ENCODE measurements at places on chromosomes 16 and 17.
A peak's percentile ranks its signal among the peaks of the same experiment; 100 is the strongest.

DNA sequence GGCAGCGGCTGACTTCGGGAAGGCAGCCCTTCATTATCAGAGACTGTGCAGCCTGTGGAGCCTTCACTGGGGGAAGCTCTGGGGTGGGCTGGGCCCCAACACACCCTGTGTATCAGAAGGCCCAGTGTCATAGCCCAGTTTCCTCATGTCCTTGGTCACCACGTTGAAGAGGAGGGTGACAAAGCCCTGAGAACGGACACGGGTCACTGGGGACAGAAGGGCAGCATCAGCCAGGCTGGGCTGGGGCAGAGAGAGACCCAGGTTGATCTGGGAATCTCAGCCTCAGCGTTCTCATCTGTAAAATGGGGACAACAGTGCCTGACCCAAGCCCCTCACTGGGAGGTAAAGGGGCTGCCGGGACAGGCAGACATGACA, 19.3 kb downstream of the B9D1 start:
- peak; percentile 1 for DNase-seq

- no peak for DNase-seq
Measured at GRCh38 chr16:66335704-66336329, 30.7 kb upstream of the CDH5 start.

DNA sequence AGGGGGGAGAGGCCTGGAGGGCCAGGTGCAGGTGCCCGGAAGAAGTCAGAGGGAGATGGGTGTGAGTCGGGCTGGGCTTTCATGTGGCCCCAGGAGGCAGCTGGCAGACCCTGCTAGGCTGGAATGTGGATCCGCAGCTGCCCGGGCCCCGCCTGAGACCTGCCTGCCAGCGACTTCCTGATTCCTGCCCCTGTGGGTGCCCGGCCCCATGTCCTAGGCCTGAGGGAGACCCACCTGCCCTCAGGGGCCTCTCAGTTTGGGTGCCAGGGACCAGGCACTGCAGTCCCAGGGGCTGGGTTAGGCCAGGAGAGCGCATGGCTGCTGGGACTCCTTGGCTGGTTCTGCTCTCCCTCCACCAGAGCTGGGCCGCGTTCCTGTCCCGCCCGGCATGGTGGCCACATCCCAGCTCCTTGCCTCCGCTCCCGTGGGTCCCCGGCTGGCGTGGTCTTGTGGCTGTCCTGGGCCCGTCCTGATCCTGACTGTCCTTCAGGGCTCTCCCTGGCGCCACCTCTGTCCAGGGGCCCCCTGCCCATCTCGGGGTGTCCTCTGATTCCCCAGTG, 22.1 kb upstream of the SPNS2 start:
- no peak for DNase-seq

DNA sequence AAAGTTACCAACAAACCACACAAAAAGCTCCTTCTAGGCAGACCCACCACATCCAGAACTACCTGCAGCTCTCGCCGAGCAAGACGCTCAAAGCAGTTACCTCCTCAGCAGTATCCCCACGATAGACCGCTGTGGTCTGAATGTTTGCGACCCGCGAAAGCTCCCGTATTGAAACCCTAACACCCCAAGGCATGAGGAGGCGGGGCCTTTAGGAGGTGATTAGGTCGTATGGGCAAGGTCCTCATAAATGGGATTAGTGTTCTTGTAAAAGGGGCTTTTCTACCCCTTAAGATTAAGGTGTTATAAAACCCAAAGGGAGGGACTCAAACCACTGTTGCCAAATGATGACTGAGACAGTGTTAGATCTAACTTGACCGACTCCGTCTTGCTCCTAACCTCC, 19.0 kb upstream of the RPH3AL start:
- DNase-seq, result no peak

DNA sequence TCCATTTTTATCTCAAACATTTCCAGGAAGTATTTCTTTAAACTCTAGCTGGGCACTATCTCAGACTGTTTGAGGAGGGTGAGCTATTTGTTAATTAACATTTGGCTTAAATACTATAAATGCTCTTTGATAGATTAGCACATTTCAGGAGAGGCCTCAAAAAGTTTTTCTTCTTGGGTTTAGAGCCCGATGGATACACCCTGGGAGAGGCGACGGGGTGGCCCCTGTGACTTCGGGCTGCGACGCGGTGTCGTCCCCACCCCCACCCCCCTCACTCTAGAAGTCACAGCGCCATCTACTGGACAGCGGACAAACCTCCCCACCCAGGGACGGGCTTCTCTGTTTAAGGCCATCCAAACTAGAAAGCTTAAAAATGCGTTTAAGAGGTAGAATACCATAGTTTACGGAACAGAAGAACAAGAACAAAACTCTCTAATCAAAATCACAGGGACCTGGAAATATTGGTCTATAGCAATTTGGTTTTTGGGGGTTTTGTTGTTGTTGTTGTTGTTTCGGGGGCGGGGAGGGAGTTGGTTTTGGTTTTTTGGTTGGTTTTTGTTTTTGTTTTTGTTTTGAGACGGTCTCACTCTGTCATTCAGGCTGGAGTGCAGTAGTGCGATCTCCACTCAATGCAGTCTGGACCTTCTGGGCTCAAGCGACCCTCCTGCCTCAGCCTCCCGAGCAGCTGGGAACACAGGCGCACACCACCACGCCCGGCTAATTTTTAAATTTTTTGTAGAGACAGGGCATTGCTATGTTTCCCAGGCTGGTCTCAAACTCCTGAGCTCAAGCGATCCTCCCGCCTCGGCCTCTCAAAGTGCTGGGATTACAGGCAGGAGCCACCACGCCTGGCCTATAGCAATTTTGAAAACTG, 254.4 kb downstream of the C16orf95 start:
- DNase-seq, result peak; percentile 59

- DNase-seq, result no peak
Measured at GRCh38 chr17:80032614-80033171, 3.0 kb downstream of the TBC1D16 start.

- DNase-seq, result no peak
Measured at GRCh38 chr17:60941028-60941427, 263.4 kb downstream of the BCAS3 start.

- no peak for DNase-seq
Measured at GRCh38 chr17:59513934-59514841, 51.2 kb upstream of the DHX40 start.

GRCh38 chr16:83402967-83403366, 404.8 kb upstream of the HSBP1 start:
- no peak for DNase-seq

DNA sequence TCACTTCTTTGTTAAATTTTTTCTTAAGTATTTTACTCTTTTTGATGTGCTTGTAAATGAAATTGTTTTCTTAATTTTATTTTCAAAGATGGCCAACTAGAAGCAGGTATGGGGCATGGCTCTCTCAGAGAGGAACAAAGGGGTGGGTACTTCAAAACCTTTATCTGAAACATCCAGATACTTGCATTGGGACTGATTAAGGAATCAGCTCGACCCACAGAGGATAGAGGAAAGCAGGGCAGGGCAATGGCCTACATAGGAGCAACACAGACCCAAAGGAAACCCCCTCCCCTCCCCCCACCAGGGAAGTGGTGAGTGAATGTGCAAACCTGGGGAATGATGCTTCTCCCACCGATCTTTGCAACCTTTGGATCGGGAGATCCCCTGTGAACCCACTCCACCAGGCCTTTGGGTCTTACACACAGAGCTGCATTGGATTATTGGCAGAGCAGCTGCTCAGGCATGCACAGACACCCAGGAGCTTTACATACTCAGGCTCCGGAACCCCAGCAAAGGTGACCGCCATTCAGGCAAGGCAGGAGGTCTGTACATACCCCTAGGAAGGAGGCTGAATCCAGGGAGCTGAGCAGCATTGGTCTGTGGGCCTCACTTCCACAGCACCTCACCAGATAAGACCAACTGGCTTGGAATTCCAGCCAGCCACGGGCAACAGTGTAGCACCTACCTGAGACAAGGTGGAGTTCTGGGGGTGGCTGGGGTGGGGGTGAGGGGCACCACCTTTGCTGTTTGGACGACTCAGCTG, 3.0 kb upstream of the CCR7 start:
- no peak for DNase-seq

- no peak for DNase-seq
Measured at GRCh38 chr17:64358261-64358788, 32.3 kb downstream of the PECAM1 start.

DNA sequence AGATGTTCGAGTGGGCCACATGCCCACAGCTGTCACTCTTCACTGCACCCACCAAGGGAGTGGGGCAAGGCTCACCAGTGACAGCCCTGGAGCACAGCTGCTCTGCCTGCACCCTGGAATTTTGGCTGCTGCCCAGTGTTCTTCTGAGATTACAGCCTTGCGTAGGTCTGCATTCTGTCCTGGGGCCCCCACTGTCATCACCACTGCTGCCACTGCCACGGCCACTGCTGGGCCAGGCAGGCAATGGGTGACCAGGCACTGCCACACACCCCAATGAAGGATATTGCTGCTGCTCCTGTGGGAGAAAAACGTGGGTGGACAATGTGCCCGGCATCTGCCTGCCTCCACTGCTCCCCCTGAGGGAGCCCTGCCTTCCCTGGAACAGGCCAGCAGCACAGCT, 1717.0 kb downstream of the TP53TG3F start:
- no peak for DNase-seq

DNA sequence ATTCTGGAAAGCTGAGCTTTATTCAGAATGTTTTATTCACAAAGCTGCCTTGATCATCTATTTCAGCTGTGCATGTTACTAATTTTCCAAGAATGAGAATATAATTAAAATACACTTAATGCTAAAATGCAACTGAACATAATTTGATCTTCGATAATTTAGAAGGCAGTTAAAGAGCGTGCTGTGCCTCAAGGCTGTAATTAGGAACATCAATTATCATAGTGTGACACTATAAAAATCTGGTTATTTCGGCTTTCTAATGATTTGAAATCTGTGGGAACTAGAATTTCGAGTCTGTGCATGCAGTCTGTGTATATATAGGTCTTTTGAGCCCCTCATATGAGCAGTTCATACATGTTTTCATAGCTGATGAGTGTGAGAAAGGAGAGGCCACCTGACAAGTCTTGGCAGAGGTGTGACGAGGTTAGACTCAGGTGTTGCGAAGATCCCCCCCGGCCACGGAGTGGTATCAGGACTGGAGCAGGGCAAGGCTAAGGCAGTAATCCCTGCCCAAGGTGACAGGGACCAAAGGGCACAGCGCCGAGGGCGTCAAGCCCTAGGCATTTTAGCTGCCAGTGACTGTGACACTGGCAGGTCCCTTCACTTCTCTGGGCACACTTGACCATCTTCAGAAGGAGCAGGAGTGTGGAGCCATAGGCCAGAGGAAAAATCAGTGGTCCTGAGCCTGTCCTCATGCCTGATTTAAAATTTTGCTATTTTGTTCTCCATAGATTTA, 328.5 kb downstream of the SNX29 start:
- no peak for DNase-seq

GRCh38 chr17:50288306-50288705, 14.0 kb downstream of the TMEM92 start:
- no peak for DNase-seq

- DNase-seq, result peak; percentile 95
Measured at GRCh38 chr17:28902819-28903545, at the start of gene DHRS13. Gene DHRS13, minus strand, starts transcription at chr17:28903079. Its CDS starts 135 bp downstream, at chr17:28902944.

DNA sequence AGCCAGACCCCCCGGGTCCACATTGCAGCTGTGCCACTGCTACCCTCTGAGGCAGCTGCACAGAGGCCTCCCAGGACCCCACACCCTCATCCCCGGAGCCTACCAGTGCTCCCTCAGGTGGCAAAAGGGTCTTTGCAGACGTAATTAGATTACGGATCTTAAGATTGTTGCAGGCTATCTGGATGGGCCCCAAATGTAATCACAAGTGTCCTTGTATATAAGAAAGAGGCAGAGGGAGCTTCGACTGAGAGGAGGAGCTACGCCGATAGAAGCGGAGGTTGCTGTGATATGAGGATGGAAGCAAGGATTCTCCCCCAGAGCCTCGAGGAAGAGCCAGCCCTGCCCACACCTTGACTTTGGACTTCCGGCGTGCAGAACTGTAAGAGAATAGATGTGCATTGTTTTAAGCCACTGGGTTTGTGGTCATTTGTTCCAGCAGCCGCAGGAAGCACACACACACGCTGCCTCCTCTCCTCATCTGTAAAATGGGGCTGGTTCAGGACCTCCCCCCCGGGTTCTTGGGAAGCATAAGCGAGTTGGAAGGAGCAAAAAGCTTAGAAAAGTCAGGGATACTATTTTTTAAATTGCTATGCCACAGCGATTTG, 10.5 kb upstream of the RAI1 start:
- DNase-seq, result no peak

- DNase-seq, result no peak
Measured at GRCh38 chr16:61836804-61837393, 199.3 kb downstream of the CDH8 start.

- DNase-seq, result no peak
Measured at GRCh38 chr16:12349936-12350850, 373.7 kb downstream of the SNX29 start.

- DNase-seq, result no peak
Measured at GRCh38 chr16:83068686-83069085, 441.9 kb downstream of the CDH13 start.

- DNase-seq, result no peak
Measured at GRCh38 chr16:89352091-89352681, 134.7 kb downstream of the ZNF778 start.

GRCh38 chr17:79979816-79980215, 55.9 kb downstream of the TBC1D16 start:
- DNase-seq, result peak; percentile 2

- DNase-seq, result peak; percentile 91
Measured at GRCh38 chr17:40362696-40363110, 1.8 kb downstream of the GJD3 start.

GRCh38 chr17:18981642-18982424, 22.7 kb downstream of the FAM83G start:
- no peak for DNase-seq

DNA sequence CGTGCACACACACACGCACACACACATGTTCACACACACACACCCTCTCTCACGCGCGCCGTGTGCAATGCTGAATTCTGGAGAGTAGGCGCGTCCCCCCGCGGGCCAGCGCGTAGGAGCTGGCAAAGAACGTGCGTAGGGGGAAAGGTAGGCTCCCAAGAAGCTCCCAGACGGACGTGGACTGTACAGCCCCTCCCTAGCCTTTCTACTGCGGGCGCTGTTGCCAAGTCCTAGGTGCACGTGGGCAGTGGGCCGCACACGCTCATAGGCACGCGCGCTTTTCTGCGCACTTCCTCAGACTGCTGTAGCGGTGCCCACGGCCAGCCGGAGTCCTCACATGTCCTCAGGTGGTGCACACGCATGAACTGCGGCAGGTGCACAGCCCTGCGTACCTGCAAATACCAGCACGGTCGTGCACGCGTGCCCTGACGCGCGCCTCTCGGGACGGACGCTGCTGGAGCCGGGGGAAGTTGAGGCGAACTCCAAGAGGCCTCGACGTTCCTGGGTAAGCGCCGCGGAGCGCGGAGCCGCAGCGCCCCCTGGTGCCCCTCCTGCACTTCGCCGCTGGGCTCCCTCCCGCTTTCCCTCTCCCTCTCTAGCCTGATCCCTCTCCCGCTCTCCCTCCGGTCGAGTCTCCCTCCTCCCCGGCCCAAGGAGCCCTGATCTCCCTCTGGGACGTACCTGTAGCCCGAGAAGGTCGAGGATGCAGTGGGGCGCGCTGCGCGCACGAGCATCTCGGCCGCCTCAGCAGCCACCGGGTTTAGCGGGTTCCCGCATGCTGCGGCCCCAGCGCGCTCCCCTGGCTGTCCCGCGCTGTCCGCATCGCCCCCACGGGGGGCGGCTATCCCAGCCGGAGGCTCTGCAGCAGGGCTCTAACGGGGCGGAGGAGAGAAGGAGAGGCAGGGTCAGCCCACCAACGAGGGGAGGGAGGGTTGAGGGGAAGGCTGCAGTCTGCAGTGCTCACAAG, 749 bp downstream of the GRIN2A start:
- DNase-seq, result peak; percentile 67

- DNase-seq, result peak; percentile 77
Measured at GRCh38 chr17:45225051-45225700, 3.5 kb downstream of the FMNL1 start.

- no peak for DNase-seq
Measured at GRCh38 chr17:61574542-61575351, 16.3 kb downstream of the NACA2 start.

GRCh38 chr17:50767030-50767429, 288 bp downstream of the ANKRD40CL start:
- DNase-seq, result peak; percentile 12
